Activated effector memory CD4-positive, alpha-beta T cell treated with Interleukin-2 at 50 U/mL for 16 hours (primary cell): ENCODE measurements at places on chromosomes 6 and 20.

DNA sequence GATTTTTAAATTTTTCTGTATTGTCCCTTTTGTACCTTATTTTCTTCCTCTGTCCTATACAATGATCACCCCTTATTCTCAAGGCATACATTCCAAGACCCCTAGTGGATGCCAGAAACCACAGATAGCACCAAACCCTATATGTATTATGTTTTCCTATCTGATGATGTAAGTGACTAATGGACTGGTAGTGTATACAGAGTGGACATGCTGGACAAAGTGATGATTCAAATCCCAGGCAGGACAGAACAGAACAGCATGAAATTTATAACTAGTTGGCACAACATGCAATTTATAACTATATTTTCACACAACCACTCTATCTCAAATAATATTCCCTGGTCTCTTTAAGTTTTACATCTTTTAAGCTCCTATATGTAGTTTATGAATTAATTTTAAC, 205.6 kb upstream of the FLRT3 start:
- no peak for DNase-seq

DNA sequence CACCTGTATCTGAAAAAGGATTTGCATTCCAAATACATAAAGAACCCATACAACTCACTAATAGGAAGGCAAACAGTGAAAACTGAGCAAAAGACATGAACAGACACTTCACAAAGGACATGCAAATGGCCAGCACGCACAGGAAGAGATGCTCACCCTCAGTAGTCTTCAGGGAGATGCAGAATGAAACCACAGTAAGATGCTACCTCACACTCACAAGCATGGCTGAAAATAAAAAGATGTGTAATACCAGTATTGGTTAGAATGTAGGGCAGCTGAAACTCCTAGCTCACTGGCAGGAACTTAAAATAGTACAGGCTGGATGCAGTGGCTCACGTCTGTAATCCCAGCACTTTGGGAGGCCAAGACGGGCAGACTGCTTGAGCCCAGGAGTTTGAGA, 64.6 kb downstream of the SNX5 start:
- no peak for DNase-seq

GRCh38 chr6:112117554-112117953, 30.2 kb downstream of the FAM229B start:
- DNase-seq, result no peak

DNA sequence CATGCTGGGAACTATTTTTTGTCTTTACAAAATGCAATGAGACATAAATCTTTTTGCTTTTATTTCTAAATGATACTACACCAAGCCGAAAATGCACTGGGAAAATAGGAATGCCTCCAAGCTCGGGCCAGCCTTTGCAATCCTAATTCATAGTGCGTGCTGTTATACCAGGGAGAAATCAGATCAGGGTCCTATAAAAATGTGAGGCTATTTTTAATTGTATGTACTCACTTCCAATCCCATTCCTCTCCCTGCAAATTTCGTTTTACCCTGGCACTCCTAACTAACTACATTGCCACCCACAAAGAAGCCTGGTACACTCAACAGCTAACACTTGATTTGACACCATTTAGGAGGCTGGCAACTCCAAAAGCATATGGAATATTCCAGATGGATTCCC, 350.6 kb upstream of the ZFP64 start:
- no peak for DNase-seq

GRCh38 chr20:59783641-59784010, 149.8 kb downstream of the SYCP2 start:
- no peak for DNase-seq

DNA sequence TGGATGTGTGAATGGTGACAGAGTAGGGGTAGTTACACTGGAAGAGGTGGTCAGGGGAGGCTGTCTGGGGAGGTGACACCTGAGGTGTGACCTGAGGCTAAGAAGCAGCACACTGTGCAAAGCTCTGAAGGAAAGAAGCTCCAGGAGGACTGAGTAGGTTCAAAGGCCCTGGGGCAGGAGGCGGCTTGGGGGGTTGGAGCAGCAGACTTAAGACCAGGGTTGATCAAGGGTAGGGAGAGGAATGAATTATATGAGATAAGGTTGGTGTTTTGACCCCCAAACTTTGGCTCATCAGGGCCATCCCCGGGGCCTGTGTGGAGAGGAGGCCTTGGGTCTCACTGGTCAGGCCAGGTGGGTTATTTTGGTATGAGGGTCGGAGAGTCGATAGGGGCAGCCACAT, 166.1 kb downstream of the GRM4 start:
- no peak for DNase-seq

DNA sequence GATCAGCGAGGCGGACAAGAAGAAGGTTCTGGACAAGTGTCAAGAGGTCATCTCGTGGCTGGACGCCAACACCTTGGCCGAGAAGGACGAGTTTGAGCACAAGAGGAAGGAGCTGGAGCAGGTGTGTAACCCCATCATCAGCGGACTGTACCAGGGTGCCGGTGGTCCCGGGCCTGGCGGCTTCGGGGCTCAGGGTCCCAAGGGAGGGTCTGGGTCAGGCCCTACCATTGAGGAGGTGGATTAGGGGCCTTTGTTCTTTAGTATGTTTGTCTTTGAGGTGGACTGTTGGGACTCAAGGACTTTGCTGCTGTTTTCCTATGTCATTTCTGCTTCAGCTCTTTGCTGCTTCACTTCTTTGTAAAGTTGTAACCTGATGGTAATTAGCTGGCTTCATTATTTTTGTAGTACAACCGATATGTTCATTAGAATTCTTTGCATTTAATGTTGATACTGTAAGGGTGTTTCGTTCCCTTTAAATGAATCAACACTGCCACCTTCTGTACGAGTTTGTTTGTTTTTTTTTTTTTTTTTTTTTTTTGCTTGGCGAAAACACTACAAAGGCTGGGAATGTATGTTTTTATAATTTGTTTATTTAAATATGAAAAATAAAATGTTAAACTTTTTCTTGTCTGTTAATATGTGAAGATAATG, 2.2 kb downstream of the HSPA1B start:
- DNase-seq, result no peak

- DNase-seq, result no peak
Measured at GRCh38 chr20:41690702-41691101, 72.5 kb upstream of the CHD6 start.

DNA sequence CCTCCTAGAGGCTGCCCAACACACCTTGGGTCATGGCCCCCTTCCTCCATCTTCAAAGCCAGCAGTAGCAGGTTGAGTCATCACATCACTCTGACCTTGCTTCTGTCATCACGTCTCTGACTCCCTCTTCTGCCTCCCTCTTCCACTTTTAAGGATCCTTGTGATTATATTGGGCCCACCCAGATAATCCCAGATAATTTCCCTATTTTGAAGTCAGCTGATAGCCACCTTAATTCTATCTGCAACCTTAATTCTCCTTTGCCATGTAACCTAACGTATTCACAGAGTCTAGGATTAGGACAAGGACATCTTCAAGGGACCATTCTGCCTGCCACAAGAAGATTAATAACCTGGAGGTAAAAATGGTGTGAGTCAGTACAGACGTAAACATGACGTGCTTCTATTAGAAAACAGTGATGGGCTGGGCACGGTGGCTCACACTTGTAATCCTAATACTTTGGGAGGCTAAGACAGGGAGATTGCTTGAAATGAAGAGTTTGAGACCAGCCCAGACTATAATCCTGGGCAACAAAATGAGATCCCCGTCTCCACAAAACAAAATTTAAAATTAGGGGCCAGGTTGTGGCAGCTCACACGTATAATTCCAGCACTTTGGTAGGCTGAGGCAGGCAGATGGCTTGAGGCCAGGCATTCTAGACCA, 3.3 kb downstream of the ZSWIM3 start:
- no peak for DNase-seq

DNA sequence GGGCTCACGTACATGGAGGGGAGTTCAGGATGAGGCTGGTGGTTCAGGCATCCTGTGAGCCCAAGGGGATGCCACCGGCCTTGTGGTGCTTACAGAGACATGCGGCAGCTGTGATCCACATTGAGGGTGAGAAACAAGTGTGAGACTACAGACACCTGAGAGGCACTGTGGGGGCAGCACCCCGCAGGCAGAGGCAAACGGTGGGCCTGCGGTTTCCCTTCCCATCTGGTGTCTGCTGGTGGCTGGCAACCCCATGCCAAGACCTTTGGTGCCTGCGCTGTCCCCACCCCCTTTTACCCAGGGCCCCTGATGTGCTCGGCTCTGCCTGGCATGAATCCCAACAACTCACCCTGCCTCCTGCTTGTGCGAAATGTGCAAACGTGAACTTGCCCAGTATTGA, 42.0 kb downstream of the ERMARD start:
- DNase-seq, result no peak

- no peak for DNase-seq
Measured at GRCh38 chr20:32450484-32451061, 92.4 kb downstream of the ASXL1 start.

DNA sequence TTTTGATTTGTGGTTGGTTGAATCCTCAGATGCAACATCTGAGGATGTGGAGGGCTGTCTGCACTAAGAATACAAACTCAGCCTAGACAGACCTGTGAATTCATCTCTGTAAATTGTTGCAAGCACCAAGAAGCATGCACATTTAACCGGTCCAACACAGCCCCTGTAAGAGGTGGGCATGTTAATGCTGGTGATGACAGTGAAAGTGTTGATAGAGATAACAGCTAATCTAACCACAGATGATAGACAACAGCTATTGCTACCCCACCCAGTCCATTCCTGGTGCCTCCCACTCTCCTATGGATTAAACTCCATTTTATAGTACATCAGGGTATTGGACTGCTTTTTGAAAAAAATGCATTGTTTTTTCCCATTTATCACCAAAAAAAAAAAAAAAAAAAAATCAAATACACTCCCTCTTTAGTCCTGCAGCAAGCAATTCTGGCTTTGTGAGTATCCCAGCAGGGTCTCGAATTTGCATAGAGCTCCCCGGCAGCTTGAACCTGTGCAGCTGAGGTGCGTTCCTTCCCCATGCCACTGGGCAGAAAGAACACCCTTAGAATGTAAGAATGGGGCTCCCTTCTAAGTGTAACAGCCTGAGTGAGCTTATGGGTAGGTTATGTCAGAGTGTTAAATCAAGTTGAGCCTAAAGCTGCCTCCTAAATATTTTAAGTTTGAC, 270.9 kb upstream of the JARID2 start:
- DNase-seq, result no peak

GRCh38 chr6:114162691-114163347, 180.0 kb downstream of the HS3ST5 start:
- no peak for DNase-seq

DNA sequence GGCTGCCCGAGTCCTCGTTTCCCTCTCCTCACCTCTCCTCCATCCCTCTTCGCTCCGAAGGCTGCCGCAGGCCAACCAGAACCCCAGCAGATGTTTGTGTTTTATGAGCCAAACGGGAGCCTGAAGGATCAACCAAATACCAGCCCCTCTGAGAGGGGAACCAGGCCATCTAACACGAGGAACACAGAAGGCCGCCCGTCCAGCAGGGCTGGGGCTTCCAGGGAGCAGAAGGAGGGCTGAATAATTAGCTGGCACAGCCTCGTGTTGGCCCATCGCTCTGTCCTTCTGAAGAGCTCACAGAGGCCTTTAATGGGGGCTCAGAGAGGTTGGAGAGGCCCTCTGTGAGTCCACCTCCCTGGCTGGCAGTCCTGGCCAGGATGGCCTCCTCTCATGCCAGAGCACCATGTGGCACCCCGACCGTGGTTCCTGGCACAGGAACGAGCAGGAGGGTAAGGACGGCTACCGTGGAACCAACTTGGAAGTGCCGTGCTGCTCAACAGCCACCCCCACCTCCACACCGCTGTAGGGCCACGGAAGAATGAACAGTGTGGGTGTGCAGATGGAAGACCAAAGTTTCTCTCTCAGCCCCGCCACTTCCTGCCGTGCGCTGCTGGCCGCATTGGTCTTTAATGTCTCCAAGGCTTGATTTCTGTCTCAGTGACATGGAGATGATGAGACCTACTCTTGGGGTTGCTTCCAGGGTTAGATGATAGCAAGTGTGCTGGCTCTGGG, 155.2 kb downstream of the SCML4 start:
- DNase-seq, result no peak

DNA sequence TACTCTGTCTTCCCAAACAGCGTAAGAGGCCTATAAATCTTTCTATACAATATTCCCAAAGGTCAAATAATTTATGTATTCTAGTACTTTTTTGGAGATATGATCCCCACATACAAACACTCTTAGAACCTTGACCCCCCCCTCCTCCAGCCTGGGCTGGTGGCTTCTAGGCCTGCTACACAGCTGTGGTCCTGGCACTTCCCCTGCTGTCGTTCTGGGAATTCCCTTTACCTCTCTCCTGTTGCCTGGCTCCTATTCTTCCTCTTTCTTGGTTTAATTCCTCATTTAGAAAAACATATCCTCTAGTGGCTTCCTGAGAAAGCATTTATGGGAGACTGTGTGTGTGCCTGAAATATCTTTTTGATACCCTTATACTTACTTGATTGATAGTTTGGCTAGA, 4.1 kb upstream of the TXLNB start:
- no peak for DNase-seq

DNA sequence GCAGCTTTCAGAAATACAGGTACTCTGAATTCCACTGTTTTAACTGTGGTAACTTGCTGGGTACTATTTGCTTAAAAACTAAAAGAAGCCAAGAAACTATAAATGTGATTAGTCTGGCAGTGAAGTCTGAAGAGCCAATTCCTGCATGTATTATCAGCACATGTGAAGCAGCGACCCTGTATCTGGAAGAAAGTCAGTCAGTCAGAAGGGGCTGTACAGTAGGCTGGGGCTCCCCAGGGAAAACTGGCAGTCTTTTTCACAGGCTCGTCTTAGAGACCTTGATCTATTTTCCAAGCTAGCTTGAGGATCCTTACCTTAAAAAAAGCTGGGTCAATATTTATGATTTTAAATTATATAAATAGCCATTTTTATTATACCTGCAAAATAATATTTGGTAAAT, 104.9 kb downstream of the PDSS2 start:
- no peak for DNase-seq

DNA sequence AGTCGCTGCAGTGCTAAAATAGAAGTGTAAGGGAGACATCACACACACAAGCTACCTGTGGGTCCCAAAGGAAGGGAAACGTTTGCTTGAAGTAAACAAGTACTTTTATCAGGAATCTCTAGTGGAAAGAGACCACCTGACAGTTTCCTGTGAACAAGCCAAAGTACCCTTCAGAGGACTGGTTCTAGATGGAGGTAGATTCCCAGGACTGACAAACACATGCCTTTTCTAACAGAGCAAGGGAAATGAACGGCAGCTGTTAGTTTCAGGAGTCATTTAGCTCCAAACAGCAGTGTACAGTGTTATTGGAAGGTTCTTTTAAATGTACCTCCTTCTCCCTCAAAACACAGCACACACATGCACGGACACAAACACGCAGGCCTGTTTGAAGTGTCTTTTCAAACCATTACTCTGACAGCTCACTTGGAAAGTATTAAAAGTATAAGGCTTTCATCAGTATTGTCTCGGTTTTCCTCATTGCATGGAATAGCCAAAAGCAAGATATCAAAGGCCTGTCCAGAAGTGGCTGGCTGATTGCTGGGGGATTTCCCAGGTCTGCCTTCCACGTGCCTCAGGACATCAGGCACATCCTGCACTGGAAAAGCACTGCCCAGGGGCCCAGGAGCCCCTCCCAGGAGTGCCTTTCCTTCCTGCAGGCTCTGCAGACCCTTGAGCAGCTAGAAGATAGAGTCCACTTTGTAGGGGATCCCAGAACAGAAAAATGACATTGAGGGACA, 393.2 kb upstream of the SOX4 start:
- DNase-seq, result no peak

- DNase-seq, result no peak
Measured at GRCh38 chr6:158643836-158644230, 710 bp downstream of the DYNLT1 start.

GRCh38 chr6:6393069-6393529, 72.6 kb upstream of the F13A1 start:
- no peak for DNase-seq

GRCh38 chr6:21263531-21264287, 329.8 kb upstream of the SOX4 start:
- DNase-seq, result no peak

- no peak for DNase-seq
Measured at GRCh38 chr20:62200491-62201172, 17.8 kb downstream of the MTG2 start.
